Vagina (tissue), 2 donors: ENCODE measurements at places on chromosomes 1 and 21.

DNA sequence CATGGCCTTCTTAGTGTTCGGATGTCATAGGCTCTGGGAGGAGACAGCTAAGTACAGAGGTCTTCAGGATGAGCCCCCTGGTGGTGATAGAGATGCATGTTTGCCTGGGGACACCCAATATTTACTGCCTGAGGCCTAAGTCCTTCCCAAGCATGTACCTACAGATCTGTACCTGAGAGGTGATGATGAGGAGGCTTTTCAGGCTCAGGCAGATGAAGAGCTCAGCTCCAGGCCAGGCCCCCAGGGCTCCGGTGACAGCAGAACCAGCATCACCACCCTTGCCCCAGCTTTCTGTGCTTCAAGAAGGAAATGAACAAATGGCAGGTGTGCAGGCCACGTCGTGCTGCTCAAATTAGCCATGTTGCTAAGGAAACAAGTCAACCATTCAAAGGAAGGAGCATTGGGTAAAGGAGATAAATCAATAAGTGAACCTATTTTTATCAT is 21.1 kb downstream of the CACNA1E start:
- DNase-seq, result no peak

DNA sequence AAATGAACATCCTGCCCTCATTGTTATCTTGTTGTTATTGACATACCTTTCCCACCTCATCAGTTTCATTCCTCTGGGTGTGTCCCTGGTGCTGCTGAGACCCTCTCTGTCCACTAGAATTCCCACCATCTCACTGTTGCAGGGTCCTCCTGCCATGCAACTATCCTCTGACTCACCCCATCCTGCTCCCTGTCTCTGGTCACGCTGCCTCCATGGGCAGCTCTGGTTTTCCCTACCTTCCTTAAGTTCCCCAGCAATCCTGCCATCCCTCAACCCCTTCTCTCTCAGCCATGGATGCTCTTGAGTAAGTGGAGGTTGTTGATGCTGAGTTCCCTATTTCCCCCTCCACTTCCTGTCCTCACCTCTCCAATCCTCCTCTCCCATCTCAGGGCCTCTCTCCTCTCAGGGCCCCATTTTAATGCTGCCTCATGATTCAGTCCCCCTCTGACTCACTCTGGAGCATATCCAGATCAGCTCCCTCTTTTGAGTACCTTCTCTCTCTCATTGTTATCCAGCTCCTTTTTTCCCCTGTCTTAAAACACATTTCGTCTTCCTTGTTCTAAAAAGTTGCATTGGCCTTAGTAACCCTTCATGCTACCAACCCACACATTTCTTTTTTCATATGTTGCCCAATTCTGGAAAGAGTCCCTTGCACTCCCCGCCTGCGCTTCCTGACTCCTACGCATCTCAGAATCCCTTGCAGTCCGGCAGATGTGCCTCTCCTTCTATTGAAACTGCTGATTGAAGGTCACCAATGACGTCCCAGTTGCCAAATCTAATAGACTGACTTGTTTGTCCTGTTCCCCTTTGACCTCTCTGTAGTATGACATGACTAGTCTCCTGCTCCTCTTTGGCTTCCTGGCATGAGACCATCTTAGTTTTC is 92.0 kb downstream of the CNIH3 start:
- no peak for DNase-seq

DNA sequence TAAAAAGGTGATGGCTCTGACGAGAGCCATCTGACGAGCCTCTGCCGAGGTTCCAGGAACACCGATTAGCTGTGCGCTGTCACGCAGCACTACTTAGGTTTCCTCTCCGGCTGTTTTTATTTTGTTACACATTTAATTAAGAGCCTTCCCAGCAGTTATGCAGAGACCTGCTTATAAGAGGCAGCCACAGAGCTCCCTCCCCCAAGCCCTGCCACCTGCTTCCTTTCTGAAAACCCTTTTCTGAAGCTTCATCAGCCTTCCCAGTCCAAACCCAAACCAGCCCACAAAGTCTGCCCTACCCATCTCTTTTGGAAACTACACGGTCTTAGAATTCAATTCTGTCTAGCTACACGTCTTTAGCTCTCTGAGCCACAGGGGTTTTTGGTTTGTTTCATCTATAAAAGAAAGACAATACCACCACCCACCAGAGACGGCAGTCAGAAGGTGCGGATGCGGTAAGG is 49.1 kb downstream of the ERI3 start:
- no peak for DNase-seq

- DNase-seq, result no peak
These were observed 71.0 kb upstream of the NFASC start for GRCh38 chr1:204799630-204800029.
